RPMI7951 (cell line): ENCODE measurements at places on chromosomes 1 and 21. TPM values are rescaled to one million over a fixed set of nuclear protein-coding genes. Genes with fewer than 3 reads are reported as not detected.

Gene LRRC53
- not detected in 2 replicates for total RNA-seq

Gene PCBP3
- total RNA-seq = 4.0 and 8.4 TPM in 2 replicates

Gene ATP5PB
- 707 and 736 TPM in 2 replicates for total RNA-seq

Gene PADI1
- 1.9 and 2.4 TPM in 2 replicates for total RNA-seq

Gene FALEC
- total RNA-seq = not detected in 2 replicates

Gene OR2L13
- not detected in 2 replicates for total RNA-seq

Gene GCSAML
- total RNA-seq = 0.12 TPM in 1 of 2 replicates, not detected in the other

Gene CFAP126
- total RNA-seq = not detected in 2 replicates

Gene SPATA46
- not detected in 2 replicates for total RNA-seq

Gene PLA2G5
- total RNA-seq = not detected in 2 replicates

Gene MROH7
- total RNA-seq = not detected in 2 replicates
